Naive thymus-derived CD4-positive, alpha-beta T cell (primary cell): ENCODE measurements at places on chromosomes 4 and X. TPM values are rescaled to one million over a fixed set of nuclear protein-coding genes. Genes with fewer than 3 reads are reported as not detected.

The FMR1NB gene
- not detected for total RNA-seq

The HTRA3 gene
- not detected for total RNA-seq

The AR gene
- 0.03 TPM for total RNA-seq

The IBSP gene
- total RNA-seq: not detected in 2 replicates

The F8A3 gene
- 21.7 and 24.2 TPM in 2 replicates for total RNA-seq

The HOPX gene
- 0.84 TPM for total RNA-seq

The PITX2 gene
- not detected for total RNA-seq

The DMRTC1 gene
- not detected for total RNA-seq

The RBMXL3 gene
- total RNA-seq: not detected

The HSPA4L gene
- total RNA-seq: not detected

The PORCN gene
- 19.0 TPM for total RNA-seq

The PHOX2B gene
- not detected in 2 replicates for total RNA-seq

The SPANXB1 gene
- not detected for total RNA-seq

The CT47C1 gene
- total RNA-seq: not detected

The POLN gene
- total RNA-seq: 2.9 TPM

The C4orf51 gene
- not detected for total RNA-seq

The XKRX gene
- total RNA-seq: 1.6 TPM

The PLAC8 gene
- 206 TPM for total RNA-seq

The PWWP3B gene
- not detected for total RNA-seq
